ENCODE measurements at places on chromosomes 1 and 21.

- no peak for DNase-seq
Measured at GRCh38 chr1:39490596-39491145, 765 bp upstream of the BMP8A start.

GRCh38 chr1:36411674-36412648, 14.3 kb upstream of the LSM10 start:
- DNase-seq, result peak; percentile 29

DNA sequence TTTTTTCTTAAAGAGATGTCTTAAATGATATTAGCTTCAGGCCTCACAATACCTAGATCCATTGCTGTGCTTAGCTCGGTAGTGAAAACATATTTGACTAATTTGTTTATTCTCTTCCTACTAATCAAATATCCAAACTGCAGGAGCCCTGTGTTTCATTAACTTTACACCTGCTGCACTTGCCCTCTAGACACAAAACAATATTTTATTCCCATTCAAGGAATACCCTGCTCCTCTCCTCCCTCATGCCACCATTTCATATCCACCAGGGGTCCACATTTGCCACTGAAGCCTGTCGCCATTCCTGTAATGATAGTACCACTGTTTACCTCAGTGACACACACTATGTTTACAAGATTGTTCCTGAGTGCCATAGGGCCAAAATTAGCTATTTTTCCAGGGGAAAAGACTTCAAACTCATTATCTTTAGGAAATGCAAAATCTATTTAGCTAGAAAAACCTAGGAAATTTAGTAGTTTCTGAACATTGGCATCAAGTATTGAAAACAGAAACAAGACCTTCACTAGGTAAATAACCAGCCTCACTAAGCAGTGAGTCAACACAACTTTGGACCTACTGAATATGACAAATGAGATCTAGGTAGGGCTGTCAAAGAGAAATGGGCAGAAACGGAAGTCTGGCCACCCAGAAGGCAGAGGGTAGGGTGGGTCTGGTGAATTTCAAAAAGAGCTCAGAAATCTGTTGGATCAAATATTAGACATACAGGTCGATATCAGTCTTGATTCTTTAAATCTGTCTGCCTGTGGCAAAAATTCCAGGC, 134.6 kb upstream of the KCNK1 start:
- DNase-seq, result no peak

GRCh38 chr1:186094172-186094571, 280.9 kb downstream of the TPR start:
- peak; percentile 76 for DNase-seq

DNA sequence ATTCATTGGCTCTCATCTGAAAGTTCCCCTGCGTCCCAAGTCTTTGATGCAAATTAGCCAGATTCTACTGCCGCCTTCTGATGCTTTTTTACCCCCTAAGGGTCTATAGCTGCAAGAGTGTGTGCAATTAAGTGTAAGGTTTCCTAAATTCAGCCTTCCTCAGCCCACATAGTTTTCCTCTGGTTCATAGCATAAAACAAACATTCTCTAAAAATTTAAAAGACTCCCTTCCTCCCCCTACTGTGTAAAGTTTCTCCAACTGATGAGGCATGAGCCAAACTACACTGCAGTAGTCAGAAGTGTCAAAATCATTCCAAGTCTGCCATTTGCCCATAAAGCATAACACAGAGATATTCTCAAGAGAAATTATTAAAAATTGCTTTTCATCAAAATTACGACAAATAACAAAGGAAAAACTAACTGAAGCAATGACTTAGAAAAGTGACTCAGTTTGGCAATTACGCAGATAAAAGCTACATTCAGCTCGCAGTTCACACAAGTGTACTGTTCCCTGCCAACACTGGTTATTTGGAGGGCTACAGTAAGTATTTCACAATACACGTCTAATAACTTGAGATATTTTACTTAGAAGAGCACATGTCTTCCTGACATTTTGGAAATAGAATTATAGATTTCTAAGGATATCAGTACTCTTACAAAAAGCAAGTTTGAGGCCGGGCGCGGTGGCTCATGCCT, 15.4 kb downstream of the KCNH1 start:
- DNase-seq, result peak; percentile 39

- no peak for DNase-seq
Measured at GRCh38 chr1:16979475-16980327, 719 bp downstream of the MFAP2 start.

- peak; percentile 80 for DNase-seq
Measured at GRCh38 chr1:100734676-100735075, 15.1 kb downstream of the VCAM1 start.

- no peak for DNase-seq
Measured at GRCh38 chr1:63004868-63005267, 220.9 kb downstream of the ATG4C start.

GRCh38 chr1:184987696-184988095, 13.4 kb upstream of the NIBAN1 start:
- no peak for DNase-seq

DNA sequence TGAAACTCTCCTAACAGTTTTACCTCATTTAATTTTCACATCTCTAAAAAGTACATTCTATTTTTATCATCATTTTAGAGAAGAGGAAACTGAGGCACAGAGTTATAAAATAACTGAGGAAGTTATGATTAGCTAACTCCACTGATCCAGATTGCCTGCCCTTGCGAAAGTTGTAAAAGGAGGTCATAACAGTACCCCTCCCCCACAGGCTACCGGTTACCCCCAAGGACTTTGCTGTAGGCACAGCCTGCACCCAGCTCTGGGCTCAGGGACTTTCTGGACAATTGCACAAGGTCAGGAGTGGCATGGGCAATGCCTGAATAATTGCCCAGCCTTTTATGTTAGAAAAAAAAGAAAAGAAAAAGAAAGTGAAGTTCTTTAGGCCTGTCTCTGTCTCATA, 22.7 kb downstream of the PIGM start:
- DNase-seq, result no peak

DNA sequence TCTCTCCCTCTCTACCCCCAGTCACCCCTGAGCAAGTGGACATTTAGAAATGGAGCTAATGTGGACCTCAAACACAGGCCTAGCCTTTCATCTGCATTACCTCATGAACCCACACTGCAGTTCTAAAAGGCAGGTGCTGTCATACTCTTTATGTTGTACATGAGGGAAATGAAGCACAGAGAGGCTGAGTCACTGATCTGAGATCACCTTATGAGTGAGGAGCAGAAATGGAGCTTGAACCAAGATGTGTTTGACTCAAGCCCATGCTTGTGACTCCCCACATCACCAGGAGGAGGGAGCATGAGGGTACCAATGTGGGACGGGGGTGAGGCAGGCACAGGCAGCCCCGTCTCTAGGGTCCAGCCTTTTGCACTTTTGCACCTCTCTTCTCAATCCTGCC, 702.8 kb downstream of the PTPRU start:
- no peak for DNase-seq

DNA sequence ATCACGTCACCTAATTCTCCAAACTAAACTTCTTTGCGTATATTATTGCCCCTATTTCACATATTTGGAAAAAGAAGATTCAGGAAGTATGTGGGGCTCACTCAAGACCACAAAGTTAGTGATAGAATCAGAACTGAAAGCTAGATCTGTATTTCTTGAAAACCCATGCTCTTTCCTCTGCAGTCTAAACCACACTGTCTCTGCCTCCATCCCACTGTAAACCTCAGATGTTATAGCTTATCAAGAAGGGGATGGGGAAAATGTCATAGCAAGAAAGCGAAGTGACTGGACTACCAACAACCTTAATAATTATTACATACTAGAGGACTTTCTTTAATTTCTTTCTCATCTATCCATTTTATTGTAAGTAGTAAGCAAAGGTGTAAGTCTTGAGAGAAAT, 257.7 kb upstream of the SGIP1 start:
- no peak for DNase-seq

DNA sequence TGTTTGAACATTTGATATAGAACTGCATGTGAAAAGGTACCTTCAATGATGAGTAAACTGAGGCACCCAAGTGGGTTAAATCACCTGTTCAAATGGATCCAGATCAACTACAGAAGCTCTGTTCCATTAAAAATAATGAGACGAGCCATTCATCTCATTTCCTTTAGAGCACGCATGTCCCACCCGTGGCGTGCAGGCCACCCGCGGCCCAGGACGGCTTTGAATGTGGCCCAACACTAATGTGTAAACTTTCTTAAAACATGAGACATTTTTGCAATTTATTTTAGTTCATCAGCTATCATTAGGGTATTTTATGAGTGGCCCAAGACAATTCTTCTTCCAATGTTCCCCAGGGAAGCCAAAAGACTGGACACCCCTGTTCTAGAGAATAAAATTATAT, 381.6 kb downstream of the DSCAM start:
- no peak for DNase-seq

DNA sequence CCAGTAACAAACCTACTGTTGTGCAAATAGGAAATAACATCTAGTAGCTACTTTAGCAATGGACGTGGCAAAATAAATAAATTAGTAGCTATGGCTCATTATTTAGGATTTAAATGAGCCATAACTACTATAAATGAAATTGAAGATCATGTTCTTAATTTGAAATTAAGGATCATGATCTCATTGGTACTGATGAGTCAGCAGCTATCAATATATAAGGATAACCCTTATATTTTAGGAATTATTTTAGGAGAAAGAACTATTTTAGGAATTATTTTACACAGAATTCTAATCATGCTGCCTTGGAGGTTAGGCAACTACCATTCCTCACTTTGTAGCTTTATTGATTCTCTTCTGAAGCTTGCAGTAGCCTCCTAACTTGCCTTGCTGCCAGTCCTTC, 24.0 kb downstream of the DR1 start:
- no peak for DNase-seq

- no peak for DNase-seq
Measured at GRCh38 chr1:104648269-104648691, 898.6 kb downstream of the AMY1C start.

GRCh38 chr1:67676287-67676686, 8.7 kb upstream of the GADD45A start:
- no peak for DNase-seq

- peak; percentile 49 for DNase-seq
Measured at GRCh38 chr1:43317817-43318471, 17.2 kb downstream of the TIE1 start.

- DNase-seq, result no peak
Measured at GRCh38 chr1:225004396-225004795, 74.9 kb downstream of the DNAH14 start.

DNA sequence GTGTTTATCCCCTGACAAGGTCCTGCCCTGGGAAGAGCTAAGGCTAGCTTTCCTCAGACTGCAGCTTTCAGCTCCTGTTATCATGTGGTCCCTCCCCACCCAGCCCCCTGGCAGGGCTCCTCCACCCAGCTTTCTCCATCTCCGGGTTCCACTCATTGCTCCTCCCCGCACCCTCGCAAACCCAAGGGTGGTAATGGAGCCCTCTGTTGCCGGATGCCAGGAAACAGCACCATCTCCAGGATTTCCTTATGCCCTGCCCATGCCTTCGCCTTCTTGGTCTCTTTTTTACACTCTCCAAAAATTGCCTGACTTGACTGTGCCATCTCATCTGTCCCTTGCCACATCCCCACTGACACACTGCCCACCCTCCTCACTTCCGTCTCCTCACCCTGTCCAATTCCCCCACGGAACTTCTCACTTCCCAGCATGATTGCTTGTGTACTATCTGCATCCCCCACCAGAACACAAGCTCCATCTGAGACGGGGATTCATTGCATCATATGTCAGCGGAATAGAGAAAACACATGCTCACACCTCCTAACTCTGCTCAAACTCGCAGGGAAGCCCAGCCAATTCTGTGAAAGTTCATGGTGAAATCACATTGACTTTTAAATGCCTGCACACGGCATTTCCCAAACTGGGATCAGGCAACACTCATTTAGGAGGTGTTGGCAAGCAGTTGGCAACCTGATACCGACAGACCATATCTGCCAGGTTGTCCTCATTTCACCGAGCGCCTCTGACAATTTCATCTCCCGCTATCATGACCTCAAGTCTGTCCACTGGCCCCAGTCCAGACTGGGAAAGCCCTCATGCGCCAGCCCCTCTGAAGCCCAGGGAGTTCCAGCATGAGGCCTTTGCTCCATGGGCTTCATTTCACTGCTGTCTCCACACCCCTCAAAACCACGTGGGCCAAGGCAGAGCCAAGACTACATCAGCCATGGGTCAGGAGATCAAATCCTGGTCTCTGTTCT, 201.1 kb downstream of the MATN1 start:
- peak; percentile 8 for DNase-seq

GRCh38 chr1:5379176-5379759, 613.0 kb downstream of the NPHP4 start:
- DNase-seq, result no peak

- DNase-seq, result no peak
Measured at GRCh38 chr1:116911779-116912469, 2.2 kb downstream of the PTGFRN start.

DNA sequence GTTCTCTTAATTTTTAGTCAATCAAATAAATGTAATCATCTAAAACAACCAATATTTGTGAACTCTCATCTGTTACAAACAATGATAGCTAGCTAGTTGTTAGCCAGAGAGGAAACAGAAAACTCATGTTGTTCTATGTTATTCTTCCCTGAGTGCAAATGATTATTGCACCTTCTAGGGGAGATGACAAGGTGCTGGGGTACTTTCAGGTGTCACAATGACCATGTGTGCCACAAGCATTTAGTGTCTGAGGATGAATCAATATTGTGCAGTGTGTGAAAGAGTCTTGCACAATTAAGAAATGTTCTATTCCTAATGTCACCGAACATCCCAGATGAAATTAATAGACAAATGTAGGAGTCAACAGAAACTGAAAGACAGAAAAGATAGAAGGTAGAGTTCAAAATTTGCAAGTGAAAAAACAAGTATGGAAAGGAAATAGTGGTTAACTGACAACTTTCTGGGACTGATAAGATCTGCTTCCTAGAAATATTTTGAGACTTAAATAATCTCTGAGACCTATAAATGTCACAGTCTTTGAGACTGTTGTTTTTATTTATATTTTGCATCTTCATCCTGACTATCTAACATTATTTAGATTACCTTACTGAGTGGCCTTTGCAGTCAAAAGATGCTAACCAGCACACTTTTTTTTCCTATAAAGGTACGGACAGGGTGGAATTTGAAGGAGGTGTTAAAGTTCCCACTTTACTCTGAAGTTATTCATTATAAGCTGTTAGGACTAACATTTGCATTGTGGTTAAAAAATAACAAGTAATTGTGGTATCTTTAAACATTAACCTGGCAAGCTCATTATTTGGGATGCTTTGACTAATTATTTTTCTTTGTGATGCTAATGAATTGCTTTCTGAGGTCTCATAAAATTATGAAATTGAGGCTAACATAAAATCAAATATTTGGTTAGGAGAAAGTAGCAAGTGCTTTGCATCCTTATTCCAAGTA, 21.6 kb upstream of the DPYD start:
- DNase-seq, result no peak

GRCh38 chr21:31879911-31880310, 7.1 kb downstream of the HUNK start:
- DNase-seq, result no peak

GRCh38 chr1:42806171-42806570, 10.8 kb upstream of the ERMAP start:
- no peak for DNase-seq

DNA sequence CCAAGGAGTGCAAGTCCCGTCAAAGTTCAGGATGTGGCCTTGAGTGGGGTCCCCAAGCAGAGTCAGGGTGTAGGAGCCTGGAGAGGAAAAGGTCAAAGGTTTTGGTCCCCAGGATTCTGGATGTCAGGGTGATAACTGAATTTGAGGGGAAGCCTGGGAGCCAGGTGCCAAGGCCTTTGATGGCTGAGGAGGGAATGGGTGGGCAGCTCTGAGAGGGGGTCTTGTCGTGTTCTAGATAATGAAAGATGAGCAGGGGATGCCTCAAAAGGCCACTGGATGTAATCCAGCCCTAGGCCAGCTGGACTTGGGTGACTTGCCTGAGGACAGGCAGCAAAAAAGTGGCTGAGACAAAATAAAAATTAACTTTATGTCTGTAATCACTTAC, 27.5 kb upstream of the KCNA2 start:
- no peak for DNase-seq
